NCI-H1092 (cell line): ENCODE measurements at places on chromosomes 6 and 20.

GRCh38 chr20:33838035-33838864 is 27.1 kb downstream of the CHMP4B start:
- no peak for DNase-seq

DNA sequence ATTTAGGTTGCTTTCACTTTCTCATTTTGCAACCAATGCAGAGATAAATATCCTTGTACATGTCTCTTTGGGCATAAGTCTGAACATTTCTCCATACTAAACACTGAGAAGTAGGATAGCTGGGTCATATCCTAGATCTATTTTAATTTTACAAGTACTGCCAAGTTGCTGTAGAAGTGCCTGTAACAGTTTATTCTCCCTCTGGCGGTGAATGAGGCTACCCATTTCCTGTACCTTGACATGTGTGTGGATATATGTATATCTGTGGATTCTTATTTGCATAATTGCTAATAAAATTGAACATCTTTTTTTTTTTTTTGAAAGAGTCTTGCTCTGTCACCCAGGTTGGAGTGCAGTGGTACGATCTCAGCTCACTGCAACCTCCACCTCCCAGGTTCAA is 48.0 kb upstream of the PNRC1 start:
- DNase-seq, result no peak

DNA sequence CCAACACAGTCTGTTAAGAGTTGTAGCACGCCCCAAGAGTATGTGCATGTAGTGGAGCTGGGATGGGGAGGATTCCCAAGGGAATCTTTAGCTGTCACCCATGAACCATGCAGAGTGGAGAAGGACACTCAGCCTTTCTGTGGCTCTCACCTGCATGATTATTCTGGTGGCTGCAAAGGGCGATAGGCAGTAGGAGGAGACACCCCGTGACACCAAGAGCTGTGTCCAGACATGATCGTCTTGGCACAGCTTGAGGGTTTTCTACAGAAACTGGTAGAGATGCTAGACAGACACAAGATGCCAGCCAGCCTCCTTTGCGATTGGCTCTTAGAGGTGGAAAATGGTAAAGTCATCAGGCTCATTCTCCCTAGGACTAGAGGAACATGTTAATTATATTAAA is 3.1 kb upstream of the CSE1L start:
- DNase-seq, result no peak

- no peak for DNase-seq
Observed at GRCh38 chr6:74755196-74755595, 450.7 kb downstream of the COL12A1 start.

GRCh38 chr6:169139179-169139971 is 114.3 kb downstream of the THBS2 start:
- DNase-seq, result no peak

- DNase-seq, result no peak
Observed at GRCh38 chr6:136795386-136795785, 3.1 kb upstream of the MAP3K5 start.

DNA sequence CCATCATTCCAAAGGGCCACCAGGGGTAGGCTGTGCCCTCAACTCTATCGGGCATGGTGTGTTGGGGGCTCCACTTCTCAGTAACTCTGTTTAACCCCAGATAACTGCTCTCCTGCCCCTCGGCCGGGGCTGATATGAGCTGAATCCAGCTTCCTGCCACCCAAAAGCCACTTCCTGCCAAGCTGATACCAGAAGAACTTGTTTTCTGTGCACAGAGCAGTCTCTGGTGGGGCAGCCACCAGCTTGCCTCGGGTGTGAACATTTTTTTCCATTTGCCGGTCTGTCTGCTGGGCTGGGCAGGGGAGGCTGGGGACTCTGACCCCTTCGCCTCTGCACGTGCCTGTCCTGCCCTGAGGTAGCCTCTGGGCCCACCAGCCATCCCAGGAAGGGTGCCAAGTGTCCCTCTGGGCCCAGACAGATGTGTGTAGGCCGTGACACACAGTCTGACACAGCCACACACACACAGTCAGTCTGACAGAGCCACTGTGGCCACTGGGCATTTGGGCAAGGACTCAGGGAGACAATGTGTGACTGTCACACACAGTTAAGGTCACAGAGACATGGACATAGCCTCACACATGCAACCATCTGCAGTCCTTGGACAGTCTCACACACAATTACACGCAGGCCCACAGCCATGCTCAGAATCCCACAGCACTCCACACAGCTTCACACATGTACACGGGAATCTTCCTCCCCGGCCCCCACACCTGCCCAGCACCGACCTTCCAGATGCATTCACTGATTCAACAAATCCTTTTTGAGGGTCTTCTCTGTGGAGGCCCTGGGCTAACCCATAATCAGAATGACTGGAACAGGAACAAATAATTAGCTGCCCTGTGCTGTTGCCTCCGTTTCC is 45.1 kb downstream of the NOL4L start:
- no peak for DNase-seq

GRCh38 chr6:125346926-125347563 is 45.3 kb upstream of the HDDC2 start:
- no peak for DNase-seq
